ENCODE measurements at places on chromosomes 4 and X.

DNA sequence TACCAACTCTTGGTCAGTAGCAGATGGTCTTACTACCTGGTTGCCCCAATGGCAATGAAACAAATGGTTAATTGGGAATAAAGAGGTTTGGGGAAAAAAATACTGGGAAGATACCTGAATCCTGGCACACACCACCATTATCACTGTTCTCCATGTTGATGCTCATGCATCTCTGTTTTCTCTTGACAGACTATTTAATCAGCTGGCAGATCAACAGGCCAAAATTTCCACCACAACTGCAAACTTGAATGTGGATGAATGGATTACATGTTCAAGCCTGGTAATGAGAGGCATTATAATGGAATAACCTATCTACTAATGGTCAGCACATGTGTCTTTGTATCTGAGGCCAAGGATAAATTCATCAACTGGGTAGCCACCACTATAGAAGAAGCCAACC lies 45.7 kb downstream of the ZNF721 start:
- no peak for DNase-seq

GRCh38 chr4:40621592-40622512 lies 7.8 kb downstream of the RBM47 start:
- DNase-seq = no peak

GRCh38 chr4:118265312-118266144 lies 87.3 kb downstream of the PRSS12 start:
- no peak for DNase-seq

DNA sequence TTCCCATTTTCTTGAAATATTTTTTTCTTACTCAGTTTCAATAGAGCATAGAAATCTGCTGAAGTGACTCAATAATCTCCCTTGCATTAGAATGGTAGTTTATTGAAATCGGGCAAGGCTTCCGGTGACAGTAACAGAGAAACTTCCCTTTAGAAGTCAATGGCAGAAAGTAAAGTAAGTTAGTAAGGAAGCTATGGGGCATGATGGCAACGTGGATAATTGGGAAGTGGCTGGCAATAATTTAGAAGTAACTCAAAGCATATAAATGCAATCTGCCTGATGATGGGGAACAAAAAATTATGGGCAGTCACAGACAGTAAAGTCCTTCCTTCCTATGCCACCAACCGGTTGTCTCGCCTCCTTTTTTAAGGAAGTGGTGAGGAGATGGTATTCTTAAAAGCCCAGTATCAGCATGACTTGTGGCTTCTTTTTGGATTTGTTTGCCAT lies 7.6 kb downstream of the CYBB start:
- DNase-seq = no peak

GRCh38 chr4:54440394-54441136 lies 211.5 kb downstream of the PDGFRA start:
- DNase-seq = no peak

DNA sequence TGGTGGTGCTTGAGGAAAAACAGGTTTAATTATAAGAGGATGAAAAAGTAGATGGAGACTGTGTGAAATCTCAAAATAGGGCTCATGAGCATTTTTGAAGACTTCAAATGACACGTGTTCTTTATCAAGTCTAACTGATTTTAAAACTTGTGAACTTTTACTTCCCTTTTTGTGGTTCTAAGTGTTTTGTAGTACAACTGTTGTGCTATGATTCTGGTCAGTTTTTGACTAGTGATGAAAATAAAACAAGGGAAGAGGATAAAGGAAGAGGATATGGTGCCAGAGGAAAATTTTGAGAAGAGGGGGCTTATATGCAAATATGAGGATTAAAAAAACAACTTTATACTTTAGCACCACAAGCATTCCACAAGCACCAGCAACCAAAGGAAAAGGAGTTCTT lies 644.0 kb downstream of the RPA4 start:
- no peak for DNase-seq

GRCh38 chr4:14888790-14889572 lies 113.3 kb upstream of the CPEB2 start:
- no peak for DNase-seq

DNA sequence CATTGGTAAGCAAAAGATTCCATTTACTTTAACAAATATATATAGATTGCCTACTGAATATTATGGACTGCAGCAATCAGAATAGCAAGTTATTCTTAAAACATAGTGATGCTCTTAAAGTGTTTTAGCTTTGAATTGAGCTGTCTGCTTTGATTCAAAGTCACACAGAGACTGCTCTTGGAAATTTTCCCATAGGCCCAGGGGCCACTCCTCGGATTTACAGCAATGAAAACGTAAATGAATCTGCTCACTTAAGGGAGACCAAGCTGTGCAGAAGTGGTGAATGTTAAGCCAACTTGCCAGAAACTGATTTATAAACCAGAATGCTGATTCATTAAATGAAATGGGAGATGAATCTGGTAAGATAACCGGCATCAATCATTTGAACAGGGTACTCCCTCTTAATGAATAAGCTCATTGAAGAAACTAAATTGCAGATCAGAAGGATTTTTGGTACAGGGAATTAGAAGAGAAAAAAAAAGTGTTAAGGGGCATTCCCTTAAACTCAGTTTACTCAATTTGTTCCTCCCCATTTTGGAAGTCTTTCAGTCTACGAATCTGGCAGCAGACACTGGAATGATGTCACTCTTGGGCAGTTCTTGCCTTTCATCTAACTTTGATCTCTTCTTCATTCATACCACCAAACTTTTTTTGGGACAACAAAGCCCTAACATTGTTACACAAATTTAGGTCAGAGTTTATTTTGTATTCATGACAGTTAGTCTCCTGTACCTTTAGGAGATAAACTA lies 363.3 kb upstream of the MAGEB2 start:
- no peak for DNase-seq

GRCh38 chr4:102525097-102525496 lies 23.9 kb downstream of the NFKB1 start:
- no peak for DNase-seq

GRCh38 chrX:64976673-64977040 lies 407 bp upstream of the ZC4H2 start:
- DNase-seq = no peak

- DNase-seq = no peak
Observed at GRCh38 chr4:149120331-149121022, 678.3 kb upstream of the NR3C2 start.

DNA sequence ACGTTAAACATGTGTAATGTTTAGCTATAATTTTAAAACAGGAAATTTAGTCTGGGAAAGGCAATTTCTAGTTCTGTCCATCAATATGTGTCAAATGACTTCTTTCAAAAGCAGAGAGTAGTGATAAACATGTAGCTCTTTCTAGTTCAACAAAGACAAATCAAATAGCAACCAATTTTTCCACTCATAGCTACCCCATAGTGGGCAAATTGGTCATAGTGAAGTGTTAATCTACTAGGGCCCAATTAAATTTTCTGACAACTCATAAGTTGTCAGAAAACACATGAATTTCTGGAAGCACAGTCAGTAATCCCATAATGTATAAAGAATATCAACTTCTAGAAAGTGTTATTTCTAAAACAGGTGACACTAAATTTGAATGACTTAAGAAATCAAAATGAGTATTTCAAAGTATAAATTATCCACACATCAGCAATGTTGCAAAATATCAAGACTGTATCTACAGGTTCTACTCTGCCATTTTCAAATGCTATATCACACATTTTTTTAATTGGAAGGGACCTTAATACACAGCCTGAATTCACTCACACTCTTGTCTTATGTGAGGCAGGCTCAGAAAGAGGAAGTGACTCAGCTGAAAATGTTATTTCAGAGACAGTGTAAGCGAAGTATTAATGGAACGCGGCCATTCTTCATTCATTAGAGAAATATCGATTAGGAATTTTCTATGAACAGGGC lies 7.7 kb downstream of the OCIAD2 start:
- no peak for DNase-seq

DNA sequence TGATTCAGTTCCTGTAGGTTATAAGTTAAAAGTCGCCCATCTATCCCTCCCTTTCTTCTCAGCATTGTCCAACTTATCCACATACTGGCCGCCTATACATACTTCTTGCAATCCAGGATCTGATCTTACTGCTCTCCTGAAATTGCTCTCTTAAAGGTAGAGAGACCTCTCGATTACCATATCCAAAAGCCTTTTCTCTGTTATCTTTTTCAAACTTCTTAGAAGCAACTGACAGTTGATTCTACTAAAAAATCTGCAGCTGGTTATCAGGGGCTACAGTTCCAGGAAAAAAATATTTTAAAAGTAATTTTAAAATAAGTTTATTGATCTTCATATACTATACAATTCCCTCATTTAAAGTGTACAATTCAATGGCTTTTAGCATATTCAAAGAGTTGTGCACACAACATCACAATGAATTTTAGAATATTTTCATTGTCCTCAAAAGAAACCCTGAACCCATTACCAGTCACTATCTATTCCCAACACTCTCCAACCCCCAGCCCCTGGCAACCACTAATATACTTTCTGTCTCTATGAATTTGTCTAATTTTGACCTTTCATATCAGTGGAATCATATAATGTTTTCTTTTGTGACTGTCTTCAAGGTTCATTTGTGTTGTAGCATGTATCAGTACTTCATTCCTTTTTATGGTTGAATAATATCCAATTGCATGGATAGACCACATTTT lies 102.0 kb downstream of the HDAC8 start:
- no peak for DNase-seq

- DNase-seq = no peak
Observed at GRCh38 chrX:109855501-109855900, 122.4 kb upstream of the ACSL4 start.

DNA sequence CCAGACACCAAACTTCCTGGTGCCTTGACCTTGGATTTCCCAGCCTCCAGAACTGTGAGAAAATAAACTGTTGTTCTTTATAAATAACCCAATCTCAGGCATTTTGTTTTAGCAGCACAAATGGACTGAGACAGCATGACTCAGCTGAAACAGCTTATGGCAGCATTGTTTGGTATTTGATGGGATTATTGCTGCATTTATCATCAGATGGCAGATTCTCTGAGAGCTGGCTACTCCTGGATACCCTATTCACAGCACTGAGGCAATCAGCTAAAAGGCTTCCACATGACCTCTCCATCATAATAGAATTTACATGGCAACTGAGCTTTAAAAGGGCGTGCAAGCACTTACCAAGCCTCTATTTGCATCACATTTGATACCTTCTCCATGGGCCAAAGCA lies 623.1 kb upstream of the CPEB2 start:
- no peak for DNase-seq

GRCh38 chrX:24203072-24203808 lies 53.7 kb downstream of the ZFX start:
- DNase-seq = no peak

DNA sequence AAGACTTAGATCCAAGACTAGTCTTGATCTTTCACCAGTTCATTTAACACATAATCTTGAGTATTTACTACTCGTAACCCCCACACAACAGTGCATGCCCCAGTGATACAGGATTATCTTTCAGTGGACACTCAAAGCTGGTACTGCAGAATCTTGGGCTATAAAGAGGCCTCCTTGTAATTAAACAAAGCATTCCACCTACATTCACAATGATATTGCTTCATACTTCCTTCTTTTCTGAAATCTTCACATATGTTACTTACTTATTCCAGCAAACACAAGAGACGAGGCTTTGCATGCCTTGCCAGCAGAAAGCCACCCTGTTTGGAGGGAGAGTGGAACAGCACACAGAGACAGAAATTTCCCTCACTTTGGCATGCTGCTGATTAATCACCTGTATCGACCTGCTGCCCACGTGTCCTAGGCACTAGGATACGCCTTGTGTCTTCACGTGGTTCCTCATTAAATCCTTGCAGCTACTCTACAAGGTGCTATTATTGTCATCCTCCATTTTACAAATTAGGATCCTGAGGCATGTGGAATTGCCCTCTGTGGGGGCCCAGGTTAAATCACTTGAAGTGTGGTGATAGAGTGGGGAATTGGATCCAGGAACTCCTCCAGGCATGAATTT lies 77.3 kb downstream of the FAM184B start:
- DNase-seq = no peak

DNA sequence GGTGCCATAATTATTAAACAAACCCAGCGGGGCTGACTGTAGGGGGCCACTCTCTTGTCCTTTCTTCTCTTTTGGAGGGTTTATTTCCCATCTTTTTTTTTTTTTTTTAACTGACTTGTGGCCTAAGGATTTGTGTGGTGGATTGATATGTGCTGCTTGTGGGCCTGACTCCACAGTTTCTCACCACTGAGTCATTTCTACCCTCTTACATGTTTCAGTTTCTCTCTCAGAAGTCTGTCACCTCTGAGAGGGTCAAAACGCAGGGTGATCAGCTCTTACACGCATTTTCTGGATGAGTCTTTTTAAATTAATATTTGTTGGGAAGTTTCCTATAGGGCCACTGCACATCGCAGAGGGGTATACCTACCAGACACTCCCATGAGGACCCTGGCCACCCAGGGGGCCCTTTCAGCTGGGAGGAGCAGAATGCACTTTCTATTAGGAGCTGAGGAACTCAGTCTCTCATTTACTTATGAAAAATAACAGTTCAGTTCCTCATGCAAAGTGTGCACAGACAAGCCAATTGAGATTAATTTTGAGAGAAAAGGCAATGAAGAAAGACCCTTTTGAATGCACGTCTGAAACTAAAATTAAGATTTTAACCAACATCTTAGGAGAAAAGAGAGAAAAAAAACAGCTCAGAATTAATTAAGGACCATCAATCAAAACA lies 407.9 kb downstream of the TECRL start:
- no peak for DNase-seq

DNA sequence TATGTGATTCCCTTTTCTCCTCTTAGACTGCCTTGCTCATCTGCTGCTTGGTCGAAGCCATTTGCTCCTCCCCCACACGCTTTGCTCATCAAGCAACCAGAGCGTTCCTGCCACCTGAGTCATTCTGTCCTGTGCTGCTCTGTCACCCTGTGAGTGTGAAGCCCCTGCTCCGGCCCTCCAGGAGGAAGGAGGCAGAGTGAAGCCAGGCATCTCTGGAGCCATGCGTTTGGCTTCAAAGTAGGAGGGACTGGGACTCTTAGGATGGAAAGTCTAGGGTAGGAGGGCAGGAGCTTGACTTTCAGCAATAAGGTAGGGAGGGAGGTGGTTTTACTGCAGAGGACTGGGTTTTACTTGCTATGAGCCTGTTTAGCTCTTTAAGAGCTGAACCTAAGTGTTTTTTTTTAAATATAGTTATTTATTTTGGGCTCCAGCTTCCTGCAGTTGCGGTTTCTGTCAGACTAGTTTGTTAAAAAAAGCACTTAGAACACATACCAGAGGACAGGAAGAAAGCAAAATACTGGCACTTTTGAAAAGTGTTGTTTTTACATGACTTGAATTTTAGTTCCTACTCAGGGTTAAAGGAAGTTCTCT lies 63.6 kb downstream of the SPINK2 start:
- DNase-seq = peak; percentile 53

DNA sequence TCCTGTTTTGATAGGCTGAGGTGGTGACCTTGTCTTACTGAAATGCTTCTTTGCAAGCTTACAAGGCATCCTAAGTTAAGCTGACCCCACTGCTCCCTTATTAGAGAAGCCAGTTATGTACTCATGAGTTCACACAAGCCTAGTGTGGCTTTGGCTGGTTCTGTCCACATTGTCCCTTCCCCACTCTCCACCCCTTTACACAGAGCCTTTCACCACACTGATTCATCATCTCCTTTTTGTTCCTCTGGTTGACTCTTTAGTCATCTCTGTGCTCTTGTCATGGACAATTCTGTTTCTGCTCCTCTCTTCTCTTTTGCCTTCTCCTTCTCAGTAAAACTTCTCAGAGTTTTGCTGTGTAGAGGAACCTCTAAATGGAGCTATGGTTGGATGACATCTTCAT lies 4.9 kb downstream of the CHRNA9 start:
- no peak for DNase-seq
